ENCODE measurements at places on chromosomes 1 and 21. TPM values are rescaled to one million over a fixed set of nuclear protein-coding genes. Genes with fewer than 3 reads are reported as not detected.

OR14K1 gene
- polyA plus RNA-seq = not detected

NUDT4B gene
- 0.92 TPM for polyA plus RNA-seq

HES4 gene
- polyA plus RNA-seq = 15.1 TPM

KLHDC9 gene
- polyA plus RNA-seq = 1.8 TPM

H6PD gene
- 8.9 TPM for polyA plus RNA-seq

PLEKHO1 gene
- 25.1 TPM for polyA plus RNA-seq

DNAJB4 gene
- polyA plus RNA-seq = 4.9 TPM

TIAM1 gene
- 19.5 TPM for polyA plus RNA-seq

FMO4 gene
- polyA plus RNA-seq = 1.6 TPM

MAST2 gene
- polyA plus RNA-seq = 17.4 TPM

KANK4 gene
- 0.12 TPM for polyA plus RNA-seq

AVPR1B gene
- polyA plus RNA-seq = not detected

KLF17 gene
- 0.14 TPM for polyA plus RNA-seq

KAZN gene
- 32.0 TPM for polyA plus RNA-seq

TADA1 gene
- 8.1 TPM for polyA plus RNA-seq

LCE1C gene
- polyA plus RNA-seq = not detected
